ENCODE measurements at places on chromosomes 2 and 18. TPM values are rescaled to one million over a fixed set of nuclear protein-coding genes. Genes with fewer than 3 reads are reported as not detected.

Gene HTR2B
- total RNA-seq, result 0.72 TPM

Gene C2orf78
- total RNA-seq, result not detected

Gene GPBAR1
- total RNA-seq, result not detected

Gene PPP1R1C
- total RNA-seq, result 0.28 TPM

Gene ADCYAP1
- not detected for total RNA-seq

Gene SERTAD2
- total RNA-seq, result 6.7 TPM

Gene CRACDL
- total RNA-seq, result not detected

Gene FARSB
- 27.2 TPM for total RNA-seq

Gene C2orf80
- total RNA-seq, result not detected

Gene ABCG5
- total RNA-seq, result not detected

Gene IL1RL2
- total RNA-seq, result 0.28 TPM

Gene ADRA2B
- not detected for total RNA-seq

Gene TTC21B
- 23.1 TPM for total RNA-seq

Gene PRKD3
- total RNA-seq, result 46.4 TPM

Gene PIKFYVE
- total RNA-seq, result 31.4 TPM

Gene CXCR1
- not detected for total RNA-seq

Gene LRRTM4
- total RNA-seq, result not detected

Gene TBC1D8
- total RNA-seq, result 1.3 TPM

Gene ABCB11
- not detected for total RNA-seq

Gene TOGARAM2
- 0.28 TPM for total RNA-seq

Gene MC4R
- 0.28 TPM for total RNA-seq
